ENCODE measurements at places on chromosomes 3 and 15.

GRCh38 chr15:31511707-31512310 lies 185.2 kb downstream of the KLF13 start:
- DNase-seq = no peak

GRCh38 chr3:48564022-48564421 lies 441 bp upstream of the UCN2 start:
- DNase-seq = no peak

- no peak for DNase-seq
Observed at GRCh38 chr3:152978152-152978551, 143.2 kb downstream of the P2RY1 start.

- no peak for DNase-seq
Observed at GRCh38 chr3:177835917-177836316, 638.6 kb upstream of the TBL1XR1 start.

DNA sequence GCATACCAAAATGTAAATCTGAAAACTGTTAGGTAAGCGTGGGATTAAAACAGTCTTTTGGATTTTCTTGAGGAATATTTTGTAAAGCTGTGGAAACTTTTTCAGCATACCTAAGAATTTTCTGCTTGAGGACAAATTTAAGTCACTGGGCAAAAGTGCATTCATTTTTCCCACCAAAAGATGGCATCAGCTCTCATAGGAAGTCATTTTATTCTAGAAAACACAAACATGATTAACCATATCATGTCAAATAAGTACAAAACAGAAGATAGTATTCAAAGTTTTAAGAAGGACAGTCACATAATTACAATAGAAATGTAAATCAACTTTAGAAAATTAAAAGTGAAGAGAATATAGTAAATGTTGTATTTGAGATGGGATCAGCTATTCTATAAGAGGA lies 63.5 kb downstream of the SLC49A4 start:
- DNase-seq = no peak

GRCh38 chr15:29035336-29036285 lies 149.8 kb downstream of the APBA2 start:
- DNase-seq = no peak

DNA sequence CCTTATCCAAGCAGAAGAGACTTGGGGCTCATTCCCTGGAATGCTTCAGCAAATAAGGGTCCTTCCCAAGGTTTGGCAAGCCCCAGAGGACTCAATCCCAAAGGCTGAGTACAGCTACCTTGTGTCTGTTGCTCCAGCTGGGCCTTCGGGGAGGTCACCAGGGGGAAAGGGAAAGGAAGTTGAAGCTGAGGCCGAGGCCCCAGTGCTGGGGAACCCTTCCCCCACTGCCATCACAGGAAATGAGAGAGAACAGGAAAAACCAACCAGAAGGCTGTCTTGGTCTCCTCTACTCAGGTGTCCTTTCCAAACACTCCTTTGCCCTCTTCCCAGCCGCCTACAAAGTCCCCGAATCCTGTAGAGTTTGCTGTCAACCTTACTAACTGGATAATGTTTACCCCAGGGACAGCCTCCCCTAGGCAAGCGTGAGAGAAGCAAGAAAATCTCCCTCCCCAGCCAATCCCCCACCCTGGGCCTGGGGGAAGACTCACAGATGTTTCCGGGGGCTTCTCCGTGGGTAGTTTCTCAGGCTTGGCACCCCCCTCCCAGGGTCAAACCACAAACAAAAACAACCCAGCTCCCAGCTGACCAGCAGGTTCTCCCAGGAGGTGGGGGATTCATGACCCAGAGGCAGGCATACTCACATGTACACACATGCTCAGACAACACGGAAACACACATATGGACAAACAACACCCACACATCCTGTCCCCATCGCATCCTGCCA lies 5.5 kb downstream of the CSRNP1 start:
- DNase-seq = peak; percentile 48

DNA sequence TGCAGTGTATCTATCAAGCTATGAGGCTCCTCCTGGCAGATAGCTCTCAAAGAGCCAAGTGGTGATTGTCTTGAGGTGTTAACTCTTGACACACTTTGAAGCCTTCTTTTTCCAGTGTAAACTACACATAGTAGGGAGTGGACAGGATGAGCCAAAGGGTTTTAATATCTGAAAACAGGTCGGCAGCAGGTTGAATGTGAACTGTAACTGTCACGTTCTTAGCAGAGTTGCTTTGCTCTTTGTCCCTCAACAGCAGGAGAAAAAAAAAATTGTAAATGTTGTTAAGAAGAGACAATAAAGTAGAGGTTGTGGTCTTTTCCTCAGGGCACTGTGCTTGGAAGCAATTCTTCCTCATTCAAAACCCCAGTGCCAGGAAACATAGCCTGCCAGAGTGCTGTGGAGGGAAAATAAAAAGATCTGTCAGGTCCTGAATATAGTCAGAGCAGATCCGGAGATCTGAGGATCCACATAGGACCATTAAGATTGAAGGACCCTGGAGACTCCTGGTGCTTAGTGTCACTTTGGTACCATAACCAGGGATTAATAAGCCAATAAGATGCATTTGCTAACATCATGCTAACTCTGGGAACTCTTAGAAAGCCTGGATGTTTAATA lies 229.7 kb downstream of the NAALADL2 start:
- no peak for DNase-seq

DNA sequence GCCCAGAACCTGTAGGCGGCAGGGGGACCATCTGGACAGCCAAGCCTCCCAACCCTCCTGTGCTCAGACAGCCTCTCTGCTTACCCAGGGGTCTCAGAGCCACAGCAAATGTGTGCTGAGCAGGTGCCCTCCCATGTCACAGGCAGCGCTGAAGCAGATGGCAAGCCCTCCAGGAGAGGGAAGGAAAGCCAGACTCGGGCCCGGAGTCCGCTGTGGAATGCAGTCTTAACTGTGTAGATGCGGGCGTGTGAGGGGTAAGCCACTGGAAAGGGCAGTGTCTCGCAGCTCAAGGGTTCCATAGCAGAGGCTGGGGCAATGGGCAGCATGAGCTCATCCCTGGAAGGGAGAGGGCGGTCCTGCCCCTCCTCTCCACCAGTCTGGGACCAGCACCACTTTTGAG lies 45.6 kb downstream of the UMPS start:
- DNase-seq = no peak

DNA sequence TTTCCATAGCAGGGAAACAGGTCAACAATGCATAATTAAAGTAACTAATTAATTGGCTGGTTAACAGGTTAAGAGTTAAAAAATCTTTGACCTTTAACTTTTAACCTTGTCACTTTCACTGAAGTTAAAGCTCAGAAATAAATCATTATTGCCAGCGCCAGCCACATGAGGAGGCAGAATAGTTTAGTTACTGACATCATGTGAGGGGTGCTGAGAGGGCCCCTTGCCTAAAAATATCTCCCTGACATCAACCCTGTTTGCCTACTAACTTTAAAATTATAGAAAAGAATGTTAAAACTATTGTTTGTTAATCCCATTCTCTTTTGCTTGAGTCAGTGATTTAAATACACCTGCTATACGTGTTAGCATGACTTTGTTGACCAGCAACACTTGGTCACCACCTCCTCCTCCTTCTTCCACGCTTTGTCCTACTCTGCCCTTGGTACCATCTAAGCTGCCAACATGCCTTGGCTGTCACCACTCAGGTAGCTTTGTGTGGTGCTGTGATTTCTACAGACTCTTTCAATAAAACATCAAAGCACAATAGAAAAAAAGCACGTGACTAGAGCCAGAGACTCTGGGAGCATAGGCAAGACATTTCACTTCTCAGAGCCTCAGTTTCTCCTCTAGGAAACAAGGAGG lies 2.7 kb downstream of the FBXO40 start:
- DNase-seq = no peak

DNA sequence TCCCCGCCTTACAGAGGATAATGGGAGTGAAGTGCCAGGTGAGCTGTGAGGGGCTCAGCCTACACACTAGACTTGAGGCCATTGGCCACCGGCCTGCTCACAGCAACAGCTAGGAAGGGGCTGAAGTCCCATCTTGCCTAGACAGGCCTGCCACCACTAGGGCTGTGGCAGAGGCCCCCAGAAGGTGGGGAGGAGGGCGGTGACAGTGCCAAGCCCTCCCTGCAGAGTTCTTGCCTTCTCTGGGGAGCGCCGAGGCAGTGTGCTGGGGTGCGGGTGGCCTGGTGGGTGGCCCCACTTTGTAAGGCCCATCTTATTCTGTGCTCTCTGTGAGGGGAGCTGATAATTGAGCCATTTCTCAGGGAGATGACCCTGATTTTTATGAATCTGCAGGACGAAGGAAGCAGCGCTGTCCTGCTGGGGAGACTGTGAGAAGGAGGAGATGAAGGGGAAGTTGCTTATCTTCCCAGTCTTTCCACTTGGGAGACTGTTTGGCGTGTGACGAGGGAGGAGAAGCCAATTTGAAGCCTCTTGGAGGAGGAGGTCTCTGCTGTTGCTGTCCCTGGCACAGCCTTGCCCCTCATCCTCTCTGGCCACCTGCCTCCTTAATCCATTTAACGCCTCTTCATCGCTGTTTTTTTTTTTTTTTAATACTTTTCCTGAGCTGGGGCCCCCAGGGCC lies 104.3 kb downstream of the LINGO1 start:
- no peak for DNase-seq
